ENCODE measurements at places on chromosomes 7 and 10.

- DNase-seq, result no peak
Observed at GRCh38 chr10:60424971-60425370, 35.3 kb upstream of the ANK3 start.

- no peak for DNase-seq
Observed at GRCh38 chr10:110876788-110877187, 5.1 kb downstream of the PDCD4 start.

- no peak for DNase-seq
Observed at GRCh38 chr10:3098689-3099088, 31.3 kb downstream of the PFKP start.

- DNase-seq, result peak; percentile 91
Observed at GRCh38 chr7:99142727-99143520, 984 bp downstream of the SMURF1 start.

- peak; percentile 15 for DNase-seq
Observed at GRCh38 chr7:128830231-128831177, at the start of gene FLNC. Gene FLNC (plus strand): TSS chr7:128830406. CDS start chr7:128830638, 232 bp downstream.

DNA sequence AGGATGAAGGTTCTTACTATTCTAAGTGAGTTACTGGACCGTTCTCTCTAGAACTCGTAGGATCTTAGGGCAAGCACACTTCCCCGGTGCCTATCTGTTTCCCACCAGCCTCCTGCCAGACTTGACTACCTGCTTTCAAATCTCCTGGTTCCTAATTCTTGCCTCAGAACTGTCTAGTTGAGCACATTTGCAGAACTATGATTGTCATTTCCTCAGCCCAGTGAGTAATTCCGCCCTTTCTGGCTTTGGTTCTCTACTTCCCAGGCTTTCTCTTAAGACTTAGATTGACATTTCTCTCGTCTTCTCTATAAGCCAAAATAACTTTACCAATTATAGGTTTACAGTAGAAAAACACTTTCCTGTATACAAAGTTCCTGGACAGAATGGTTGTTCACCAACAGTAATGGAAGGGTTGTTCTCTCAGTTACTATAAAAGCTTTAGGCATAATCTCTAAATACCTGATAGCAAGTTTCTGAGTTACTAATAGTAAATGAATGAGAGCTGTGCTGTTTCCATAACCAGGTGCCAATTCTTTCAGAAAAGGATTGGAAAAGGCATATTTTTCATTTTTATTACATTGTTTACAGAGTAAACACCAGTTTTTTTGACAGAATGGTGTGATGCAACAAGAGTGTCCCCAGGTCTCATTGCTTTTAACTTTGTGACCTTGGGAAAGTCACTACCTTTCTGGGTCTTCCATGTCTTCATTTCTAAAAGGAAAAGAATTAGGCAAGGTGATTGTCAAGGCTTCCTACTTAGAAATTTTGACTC lies 41.1 kb downstream of the PLEKHA8 start:
- DNase-seq, result no peak

DNA sequence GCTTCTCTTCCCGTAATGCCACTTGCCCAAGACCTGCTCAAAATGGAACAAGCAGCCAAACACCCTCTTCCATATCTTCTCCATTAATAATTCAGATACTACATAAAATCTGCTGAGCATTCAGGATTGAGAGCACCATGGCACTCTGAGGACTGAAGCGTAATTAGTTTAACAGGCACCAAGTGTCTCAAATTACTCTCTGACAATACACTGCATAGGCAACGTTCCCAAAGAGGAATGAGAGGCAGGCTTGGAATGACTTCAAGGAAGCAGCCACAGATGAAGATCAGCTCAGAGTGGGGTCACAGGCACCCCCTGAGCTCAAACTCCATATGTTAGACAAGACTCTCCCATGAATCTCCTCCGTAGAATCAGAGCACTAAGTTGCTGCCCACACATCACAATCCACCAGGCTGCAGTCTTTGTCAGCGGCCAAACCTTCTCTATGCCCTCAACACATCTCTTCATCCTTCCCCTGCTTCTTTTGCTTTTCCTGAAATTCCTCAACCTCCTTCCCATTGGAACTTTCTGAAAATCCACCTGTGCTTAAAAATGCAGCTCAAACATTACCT lies 4.7 kb upstream of the ABLIM1 start:
- DNase-seq, result no peak

DNA sequence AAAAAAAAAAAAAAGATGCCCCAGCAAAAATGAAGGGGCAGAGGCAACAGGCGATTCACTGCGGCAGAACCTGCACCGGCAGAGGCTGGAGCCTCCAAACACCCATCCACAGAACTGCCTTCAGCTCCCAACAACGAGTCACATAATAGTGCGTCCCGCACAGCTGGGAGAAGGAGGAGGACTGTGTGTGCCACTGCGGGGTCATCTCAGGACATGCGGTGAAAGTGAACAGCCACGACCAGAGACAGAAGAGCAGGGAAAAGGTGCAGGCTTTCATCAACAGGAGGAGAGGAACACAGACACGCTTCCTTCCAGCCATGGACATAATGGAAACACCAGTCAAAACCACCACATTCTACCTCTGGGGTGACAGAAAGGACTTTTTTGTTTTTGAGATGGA lies 34.1 kb downstream of the DAGLB start:
- DNase-seq, result no peak

- no peak for DNase-seq
Observed at GRCh38 chr7:137395420-137395819, 51.9 kb upstream of the PTN start.

DNA sequence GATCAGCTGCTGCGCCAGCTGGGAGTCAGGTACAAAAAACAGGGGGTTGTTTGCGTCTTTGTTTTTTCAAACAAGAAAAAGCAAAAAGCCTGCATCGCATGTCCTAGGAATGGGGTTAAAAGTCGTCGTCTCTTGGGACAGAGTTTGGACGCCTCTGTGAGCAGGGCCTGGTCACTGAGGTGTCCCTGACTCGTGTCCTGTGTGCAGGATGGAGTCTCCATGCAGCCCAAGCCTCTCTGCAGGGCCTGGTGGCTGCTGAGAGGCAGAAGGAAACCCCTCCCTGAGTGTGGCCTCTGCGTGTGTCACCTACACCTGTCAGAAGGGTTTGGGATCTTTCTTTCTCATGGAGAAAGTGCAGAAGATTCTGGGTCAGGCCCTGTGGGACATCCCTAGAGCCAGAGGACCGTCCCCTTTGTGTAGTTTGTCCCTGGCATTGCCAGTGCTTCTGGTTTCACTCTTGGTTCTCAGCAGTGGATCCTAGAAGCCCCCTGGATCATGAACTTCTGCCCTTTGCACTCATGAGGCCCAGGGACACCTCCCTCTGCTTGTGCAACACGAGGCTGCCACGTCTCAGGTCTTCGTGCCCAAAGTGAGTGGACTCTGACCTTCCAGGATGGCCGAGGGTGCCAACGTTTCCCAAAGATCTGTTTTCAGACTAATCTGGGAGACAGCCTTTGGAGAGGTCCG lies 75.0 kb downstream of the PRKAG2 start:
- DNase-seq, result no peak

DNA sequence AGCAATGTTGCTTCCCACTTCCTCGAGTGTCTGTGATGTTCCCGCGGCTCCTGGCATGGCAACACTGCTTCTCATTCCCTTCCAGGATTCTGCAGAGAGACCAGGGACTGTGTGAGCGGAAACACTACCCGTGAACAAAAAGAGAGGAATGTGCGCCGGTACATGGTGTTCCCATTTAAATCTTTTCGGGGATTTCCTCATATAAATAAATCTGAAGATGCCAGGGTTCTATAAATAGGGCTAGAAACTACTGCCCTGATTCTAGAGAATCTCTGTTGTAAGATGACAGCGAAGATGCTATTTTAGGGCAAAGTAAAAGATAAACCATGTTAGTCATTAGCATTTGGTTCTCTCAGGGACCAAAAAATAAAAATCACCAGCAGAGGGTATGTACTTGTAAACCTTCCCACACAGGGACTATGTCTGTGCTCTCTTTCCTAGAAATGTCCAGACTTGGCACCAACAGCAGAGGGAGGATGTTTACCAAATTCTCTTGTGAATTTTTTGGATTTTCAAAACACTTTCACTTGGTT lies 92.2 kb upstream of the DDC start:
- DNase-seq, result no peak

DNA sequence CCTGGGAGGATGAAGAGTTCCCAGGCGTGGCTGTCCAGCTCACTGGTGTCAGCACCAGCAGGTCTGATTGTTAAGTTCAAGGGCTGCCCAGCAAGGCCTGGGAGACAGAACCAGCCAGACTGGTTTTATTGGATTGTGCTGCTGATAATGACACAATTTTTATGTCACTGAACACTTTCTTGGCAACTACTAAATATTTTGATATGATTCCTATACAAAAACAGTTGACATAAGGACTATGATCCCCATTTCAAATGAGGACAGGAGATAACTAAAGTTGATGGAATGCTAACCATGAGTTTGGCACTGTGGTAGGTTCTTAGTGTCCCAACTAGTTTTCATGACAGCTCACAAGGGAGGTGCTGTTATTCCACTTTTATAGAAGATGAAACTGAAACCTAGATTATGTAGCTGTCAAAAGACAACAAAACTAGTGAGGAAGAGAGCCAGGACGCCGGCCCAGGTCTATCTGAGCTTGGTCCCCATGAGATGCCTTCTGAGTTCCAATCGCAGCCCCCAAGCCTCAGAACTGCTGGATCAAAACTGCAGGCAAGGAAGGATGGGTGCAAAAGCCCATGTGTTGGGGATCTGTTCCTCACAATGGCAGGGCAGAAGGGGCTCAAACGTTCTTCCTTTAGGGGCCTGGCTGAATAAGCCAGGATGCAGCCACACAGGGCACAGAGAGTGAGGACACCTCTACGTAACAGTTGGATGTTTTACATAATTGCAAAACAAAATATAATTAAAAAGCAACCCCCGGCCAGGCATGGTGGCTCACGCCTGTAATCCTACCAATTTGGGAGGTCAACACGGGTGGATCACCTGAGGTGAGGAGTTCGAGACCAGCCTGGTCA lies 52.8 kb downstream of the COBL start:
- no peak for DNase-seq

- no peak for DNase-seq
Observed at GRCh38 chr10:133085251-133086125, 2.2 kb upstream of the ADGRA1 start.

DNA sequence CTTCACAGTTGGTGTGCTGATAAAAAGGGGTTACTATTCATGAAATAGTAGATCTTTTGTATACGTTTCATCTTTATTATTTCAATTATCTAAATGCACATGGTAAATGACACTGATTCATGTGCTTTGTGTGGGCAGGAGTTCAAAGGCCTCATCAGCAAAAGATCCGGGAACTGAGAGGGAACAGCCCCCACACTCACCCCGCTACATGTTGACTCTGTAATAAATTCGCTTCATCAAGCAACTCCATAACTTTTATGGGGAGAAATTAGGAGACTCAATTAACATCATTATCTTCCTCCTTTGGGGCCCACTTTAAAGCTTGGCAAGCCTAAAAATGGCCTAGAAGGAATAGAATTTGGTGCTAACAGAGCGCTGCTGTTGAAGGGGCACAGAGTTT lies 250.7 kb upstream of the BMPER start:
- no peak for DNase-seq

DNA sequence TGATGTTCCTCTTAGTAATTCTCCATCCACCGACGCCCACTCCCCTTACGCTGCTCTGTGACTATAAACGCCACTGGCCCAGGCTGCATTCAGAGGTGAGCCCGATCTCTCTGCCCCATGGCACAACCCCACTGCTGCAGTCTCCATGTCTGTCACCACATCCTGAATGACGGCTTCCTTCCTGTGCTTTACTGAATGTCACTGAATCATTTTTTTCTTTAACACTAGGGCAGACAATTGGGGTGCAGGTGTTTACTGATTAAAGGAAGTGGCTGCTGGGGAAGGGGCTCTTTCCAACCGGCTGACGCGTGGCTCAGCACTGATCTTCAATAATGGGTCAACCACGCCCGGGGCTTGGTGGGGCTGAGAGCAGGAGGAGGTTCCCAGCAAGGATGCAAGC lies 208.3 kb downstream of the USP6NL start:
- DNase-seq, result no peak
